Spleen (tissue), 13 donors: ENCODE measurements at places on chromosomes 13 and 19. TPM values are rescaled to one million over a fixed set of nuclear protein-coding genes. Genes with fewer than 3 reads are reported as not detected.

Gene RAB3A
- 4.2 TPM for total RNA-seq

DNA sequence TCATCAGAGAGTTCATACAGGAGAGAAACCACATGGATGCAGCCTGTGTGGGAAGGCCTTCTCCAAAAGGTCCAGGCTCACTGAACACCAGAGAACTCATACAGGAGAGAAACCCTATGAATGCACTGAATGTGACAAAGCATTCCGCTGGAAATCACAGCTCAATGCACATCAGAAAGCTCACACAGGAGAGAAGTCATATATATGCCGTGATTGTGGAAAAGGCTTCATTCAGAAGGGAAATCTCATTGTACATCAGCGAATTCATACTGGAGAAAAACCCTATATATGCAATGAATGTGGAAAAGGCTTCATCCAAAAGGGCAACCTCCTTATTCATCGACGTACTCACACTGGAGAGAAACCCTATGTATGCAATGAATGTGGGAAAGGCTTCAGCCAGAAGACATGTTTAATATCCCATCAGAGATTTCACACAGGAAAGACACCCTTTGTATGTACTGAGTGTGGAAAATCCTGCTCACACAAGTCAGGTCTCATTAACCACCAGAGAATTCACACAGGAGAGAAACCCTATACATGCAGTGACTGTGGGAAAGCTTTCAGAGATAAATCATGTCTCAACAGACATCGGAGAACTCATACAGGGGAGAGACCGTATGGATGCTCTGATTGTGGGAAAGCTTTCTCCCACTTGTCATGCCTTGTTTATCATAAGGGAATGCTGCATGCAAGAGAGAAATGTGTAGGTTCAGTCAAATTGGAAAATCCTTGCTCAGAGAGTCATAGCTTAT lies 17.7 kb downstream of the ZNF613 start:
- no peak for DNase-seq
- H3K4me1 ChIP-seq = no peaks in the 10 kb centered on the region
- no peak overlapping the region for H3K27ac ChIP-seq
- H3K36me3 ChIP-seq = peaks cover 47% of the 10 kb centered on the region
- no peaks in the 10 kb centered on the region for H3K27me3 ChIP-seq

- H3K4me1 ChIP-seq = no peaks in the 10 kb centered on the region
- H3K4me3 ChIP-seq = no peak overlapping the region
- no peak overlapping the region for H3K27ac ChIP-seq
- no peaks in the 10 kb centered on the region for H3K36me3 ChIP-seq
- no peaks in the 10 kb centered on the region for H3K27me3 ChIP-seq
- no peak for DNase-seq
Observed at GRCh38 chr13:108155185-108156106, 59.9 kb downstream of the LIG4 start.

Gene CNN2
- total RNA-seq = 248 TPM

Gene FOXO1
- 55.9 TPM for total RNA-seq

Gene GAMT
- 12.2 TPM for total RNA-seq

DNA sequence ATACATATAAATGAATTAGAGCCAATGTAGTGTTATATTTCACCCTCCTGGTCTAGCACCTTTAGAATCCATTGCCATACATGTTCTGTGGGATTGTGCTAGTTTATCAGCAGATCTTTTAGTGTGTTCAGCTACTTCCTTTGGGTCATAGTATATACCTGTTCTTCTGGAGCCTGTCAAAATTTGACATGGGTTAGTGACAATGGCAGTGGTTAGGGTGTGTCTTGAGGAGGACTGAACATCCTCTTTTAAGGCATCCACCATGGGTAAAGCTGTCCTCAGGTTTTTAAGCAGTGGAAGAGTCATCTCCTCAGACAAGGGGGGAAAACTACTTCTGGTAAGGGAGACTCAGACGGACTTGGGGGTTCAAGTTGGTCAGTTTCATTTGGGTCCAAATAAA lies 29.4 kb downstream of the DNAJC3 start:
- peaks cover 85% of the 10 kb centered on the region for H3K4me1 ChIP-seq
- H3K4me3 ChIP-seq = no peak overlapping the region
- DNase-seq = no peak
- peaks cover 23% of the 10 kb centered on the region for H3K36me3 ChIP-seq
- H3K27me3 ChIP-seq = no peaks in the 10 kb centered on the region

Gene FCHO1
- total RNA-seq = 22.5 TPM
